ENCODE measurements at places on chromosomes 7 and 10.

GRCh38 chr7:143041346-143041745 is 10.8 kb upstream of the OR6V1 start:
- no peak for DNase-seq

DNA sequence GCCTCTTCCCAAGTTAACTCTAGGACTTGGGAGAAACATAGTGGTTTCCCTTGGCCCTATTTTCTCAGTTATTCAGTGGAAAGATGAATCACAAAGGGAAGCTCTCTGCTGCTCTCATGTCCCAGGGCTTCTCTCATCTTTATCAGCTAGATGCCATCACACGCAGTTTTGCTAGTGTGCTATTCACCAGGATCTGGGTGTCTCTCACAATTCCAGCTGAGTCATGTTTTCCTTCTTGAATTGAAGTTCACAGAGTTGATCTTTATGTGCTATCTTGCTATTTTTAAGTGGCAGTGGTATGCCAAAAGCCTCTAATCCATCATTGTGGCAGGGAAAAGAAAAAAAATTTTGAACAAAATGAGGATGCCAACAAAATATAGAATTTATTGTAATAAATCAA is 101.3 kb downstream of the TWIST1 start:
- DNase-seq: no peak

- no peak for DNase-seq
Observed at GRCh38 chr7:64907641-64908326, 4.7 kb downstream of the ZNF273 start.

DNA sequence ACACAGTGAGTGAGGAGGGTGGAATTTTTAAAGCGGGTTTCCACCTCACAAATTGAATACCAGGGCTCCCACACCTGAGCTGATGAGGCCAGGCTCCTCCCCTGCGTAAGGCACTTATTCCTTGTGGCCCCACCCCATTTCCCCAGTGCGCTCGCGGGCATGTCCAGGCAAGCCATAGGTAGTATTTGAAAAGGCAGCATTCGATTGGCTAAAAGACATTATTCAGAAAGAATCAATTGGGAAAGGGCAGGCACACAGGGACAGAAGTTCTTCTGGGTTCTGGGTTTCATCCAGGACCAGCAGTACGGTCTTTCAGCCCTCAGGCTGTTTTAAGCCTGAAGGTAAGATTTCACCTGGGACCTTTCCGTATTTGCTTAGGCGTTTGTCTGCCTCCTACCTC is 222.3 kb downstream of the BBS9 start:
- DNase-seq: no peak

DNA sequence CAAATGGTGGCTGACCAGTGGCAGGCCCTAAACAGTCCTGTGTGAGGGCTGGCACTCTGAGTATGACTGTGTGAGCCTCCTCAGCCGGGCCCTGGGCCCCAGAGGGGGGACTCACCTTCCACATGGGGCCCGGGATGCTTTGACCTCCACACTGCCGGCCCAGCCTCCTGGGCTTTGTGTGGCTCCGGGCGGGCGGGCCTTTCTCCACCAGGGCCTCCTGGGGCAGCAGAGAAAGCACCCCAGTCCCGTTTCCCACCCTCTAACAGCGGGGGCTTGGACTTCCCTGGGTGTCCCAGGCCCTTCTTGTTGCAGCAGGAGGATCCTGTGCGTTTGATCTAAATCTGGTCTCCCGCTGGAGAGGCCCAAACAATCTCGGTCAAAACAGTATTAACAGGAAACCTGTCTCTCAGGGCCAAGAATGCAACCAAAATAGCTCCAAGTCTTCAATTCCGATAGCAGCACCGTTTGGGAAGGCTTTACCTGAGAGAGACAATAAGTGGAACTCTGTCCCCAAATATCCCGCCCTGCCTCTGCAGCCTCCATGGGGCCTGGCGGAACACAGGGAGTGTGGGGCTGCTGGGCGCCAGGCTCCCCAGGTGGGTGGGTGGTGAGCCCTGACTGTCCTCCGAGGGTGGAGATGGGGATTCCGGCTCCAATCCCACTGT is 104.8 kb upstream of the ZNF32 start:
- no peak for DNase-seq

- DNase-seq: no peak
Observed at GRCh38 chr7:48411619-48412018, 240.4 kb downstream of the ABCA13 start.

DNA sequence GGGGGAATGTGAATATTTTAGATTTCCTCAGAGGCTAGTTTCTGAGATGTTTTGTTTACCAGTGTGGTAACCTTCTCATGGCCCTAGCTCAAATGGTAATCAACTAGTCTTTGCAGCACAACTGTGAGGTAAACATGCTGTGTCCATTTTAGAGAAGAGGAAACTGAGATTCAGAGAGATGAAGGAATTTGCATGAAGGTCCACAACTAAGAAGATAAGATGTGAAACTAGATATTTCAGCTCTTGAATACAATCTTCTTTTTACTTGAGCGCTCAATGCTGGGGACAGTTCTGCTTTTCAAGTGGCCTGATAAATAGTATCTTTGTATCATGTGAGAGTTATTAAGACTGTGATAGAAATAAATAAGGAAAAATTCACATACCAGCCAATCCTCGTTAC is 245.4 kb downstream of the AUTS2 start:
- DNase-seq: no peak

DNA sequence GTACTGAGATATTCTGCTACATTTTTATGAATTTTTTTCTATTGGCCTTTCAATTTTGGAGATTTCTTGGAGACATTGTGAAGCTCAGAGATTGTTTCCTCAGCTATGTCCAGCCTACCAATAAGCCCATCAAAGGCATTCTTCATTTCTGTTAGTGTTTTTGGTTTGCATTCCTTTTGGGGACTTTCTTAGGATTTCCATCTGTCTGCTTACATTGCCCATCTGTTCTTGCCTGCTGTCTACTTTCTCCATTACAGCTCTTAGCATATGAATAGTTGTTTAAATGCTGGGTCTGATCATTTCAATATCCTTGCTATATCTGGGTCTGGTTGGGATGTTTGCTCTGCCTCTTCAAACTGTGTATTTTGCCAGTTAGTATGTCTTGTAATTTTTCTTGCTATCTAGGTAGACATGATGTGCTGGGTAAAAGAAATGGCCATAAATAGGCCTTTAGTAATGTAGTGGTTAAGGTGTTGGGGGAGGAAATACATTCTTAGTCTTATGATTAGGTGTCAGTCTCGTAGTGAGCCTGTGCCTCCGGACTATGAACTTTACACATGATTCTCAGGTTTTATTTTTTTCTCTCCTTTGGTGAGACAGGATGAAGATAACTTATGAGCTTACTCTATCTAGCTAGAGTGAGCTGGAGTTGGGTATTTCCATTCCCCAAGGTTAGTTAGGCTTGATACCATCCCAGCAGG is 32.6 kb upstream of the NME8 start:
- DNase-seq: no peak

DNA sequence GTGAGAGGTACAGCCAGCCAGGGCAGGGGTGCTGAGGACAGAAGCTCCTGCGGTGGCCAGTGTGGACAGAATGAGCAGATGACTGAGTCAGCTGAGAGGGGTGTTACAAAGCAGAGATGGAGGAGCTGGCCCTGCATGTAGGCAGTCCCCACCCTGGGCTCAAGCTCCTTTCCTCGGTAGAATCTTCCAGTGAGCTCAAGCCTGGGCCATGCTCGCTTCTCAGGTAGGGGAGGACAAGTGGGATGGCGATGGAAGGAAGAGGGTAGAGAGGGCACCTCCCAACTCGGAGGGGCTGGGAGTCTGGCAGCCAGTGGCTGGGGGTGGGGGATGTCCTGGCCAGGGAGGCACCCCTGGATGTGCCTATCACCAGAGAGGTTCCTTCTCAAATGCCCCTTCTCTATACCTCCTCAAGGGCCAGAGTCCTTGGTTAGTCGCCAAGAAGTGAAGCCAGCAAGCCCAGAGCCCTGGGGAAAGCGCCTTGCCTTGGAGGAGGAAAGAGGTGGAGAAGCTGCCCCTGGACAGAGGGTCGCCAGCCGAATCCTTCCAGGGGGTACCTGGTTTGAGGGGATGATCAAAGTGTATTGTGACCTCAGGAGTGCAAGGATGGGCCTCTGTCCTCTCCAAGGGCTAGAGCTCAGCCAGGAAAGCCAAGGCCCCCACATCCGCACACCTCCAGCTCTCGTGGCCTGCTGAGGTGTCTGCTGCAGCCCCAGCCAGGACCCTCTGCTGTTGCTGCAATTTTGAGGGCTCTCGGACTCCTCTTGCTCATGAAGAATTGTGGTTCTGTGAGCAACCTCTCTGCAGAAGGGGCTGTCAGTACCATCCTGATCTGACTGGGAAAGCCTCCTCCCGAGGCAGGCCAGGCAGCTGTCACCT is 88.6 kb upstream of the MACROH2A2 start:
- DNase-seq: no peak

- no peak for DNase-seq
Observed at GRCh38 chr7:134374791-134375190, 58.1 kb upstream of the SLC35B4 start.

DNA sequence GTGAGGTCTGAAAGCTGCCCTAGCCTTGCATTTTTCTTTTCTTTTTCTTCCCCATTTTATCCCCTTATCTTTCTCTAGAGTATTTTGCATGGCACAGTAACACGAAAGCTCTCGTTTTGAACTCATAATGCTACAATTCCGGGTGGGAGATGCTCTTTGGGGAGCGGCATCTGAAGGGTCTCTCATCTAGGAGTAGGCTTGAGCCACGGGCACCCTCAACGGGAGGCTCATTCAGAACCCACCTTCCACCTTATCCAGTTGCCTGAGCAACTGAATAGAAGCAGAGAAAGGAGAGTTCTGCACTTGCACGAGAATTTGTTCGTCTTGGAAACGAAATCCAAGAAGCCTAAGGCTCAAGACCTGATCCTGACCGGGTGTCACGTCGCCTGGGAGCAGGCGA is 603.5 kb upstream of the FOXK1 start:
- no peak for DNase-seq

DNA sequence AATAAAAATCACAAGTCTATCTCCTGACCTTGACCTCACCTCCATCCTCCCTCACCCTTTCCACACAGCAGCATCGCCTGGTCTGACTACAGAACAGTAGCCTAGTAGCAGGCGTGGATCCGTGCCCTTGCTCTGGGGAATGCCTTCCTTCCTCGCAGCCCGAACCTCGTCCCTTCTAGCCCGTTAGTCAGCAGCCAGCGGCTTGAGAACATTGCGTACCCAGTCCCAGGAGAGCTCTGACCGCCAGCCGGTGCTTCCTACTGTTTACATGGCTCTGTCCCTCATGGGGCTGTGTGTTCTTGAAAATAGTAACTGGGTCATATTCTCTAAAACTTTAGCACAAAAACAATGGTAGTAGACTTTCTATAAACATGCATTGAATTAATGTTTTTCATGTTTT is 682.7 kb upstream of the IGFBP3 start:
- DNase-seq: peak; percentile 83

- DNase-seq: no peak
Observed at GRCh38 chr7:111104710-111105109, 13.8 kb downstream of the LRRN3 start.

DNA sequence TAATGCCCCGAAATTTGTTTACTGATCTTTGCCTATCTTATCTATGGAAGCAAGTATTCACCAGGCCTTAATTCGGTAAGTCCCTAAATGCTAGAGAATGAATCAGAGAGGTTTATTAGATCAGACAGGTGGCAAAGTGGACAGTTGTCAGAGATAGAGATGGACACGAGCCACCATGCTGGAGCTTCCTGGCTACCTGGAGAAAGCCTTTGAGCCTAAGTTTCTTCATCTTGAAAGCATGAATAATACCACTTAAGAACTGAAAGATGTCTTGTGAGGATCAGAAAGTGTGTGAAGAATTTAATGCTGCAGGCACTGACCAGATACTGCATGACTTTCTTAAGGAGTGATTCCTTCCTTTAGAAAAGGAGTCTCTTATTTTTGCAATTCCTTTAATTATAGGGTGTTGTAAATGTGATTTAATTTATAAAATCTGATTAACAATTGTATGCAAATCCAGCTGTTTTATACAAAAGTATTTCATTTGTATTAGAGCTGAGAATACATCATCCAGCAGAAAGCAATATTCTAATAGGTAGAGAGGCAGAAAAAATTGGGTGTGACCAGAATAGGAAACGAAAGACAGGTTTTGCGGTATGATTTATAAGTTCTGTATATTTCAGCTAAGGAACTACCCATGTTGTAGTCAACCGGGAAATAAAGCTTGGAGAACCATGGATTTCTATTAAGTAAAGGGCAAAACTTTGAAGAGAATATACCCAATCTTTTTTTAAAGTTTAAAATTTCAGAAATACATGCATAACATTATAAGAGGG is 82.7 kb downstream of the SMURF1 start:
- DNase-seq: no peak

DNA sequence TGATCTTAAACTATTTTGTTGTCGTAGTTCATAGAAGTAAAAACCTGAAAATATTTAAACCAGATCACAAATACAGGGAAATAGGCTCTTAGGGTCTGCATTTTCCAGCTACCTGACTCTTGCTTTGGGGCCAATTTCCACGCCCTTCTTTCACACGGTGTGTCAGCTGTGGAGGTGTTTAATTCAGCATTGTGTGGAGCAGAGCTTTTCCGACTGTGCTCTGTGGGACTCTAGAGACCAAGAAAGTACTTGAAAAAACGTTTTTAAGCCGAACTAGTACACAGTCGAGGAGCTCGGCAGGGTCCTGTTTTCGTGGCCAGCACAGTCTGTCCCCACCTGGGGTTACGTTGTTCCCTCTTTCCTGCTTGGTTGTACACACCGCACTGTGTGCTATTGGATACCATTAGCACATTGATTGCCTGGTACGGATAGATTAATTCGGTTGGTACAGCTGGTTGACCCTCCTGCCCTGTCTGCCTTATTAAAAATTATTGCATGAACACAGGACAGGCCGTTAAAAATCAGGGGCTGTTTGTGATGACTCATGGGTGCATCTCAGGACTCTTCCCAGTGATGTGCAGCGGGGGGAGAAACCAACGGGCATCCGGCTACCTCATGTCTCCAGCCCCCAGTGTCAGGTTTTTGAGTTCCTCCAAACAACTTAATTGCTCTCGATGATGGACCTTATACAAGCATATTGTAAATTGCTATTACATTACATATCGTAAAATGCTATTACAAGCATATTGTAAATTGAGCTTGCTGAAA is 80.7 kb upstream of the BTBD16 start:
- DNase-seq: no peak

DNA sequence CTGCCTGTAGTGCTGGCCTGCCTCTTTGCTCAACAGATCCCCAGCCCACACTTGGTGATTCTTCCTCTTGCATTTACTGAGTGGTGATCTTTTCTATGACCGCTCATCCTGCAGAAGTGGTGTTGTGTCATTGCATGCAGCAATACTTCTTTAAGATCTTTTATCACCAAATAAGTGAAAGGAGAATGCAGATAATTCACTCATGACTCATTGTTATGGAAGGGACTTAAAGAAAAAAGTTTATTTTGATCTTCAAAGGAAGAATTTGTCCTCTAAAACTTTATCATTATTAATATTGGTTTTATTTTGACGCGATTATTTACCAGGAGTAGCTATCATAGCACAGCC is 489.1 kb upstream of the CELF2 start:
- DNase-seq: no peak

Data from ascending aorta (tissue), 2 donors.